ENCODE measurements at places on chromosomes 1 and 21.

GRCh38 chr1:171345536-171345935, 31.6 kb downstream of the FMO4 start:
- no peak for DNase-seq

- peak; percentile 47 for DNase-seq
Observed at GRCh38 chr1:209190591-209191261, 392.8 kb upstream of the CAMK1G start.

DNA sequence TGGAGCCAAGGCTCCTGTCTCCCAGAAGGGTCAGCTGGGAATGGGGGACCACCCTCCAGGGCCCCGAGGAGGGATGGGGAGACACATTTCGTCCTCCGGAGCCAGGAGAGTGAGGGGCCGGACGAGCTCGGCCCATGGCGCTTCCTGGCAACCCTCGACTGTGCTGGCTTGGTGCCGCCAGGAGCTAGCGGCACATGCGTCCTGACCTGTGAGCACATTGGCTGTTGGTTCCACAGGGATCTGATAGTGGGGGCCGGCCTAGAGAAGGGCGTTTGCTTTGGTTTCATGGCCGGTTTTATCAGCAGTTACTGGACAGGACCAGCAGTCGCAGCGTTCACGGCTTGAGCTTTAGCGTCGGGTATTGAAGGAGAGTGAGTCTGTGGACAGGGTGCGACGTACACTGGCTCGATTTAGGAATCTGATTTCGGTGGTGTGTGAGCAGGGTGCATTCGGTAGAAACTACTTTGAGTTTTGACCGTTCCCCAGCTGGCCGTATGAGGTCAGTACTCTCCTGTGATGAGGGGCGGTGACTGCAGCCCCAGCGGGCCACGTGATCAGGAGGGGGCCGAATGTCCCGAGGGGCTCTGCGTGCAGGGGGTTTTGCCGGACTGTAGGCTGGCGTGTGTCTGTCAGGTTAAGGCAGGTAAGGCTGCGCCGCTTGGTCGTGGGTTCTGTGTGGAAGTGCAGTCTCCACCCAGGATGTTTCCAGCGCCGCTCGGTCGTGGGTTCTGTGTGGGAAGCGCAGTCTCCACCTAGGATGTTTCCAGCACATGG, 18.7 kb downstream of the FAAP20 start:
- DNase-seq = no peak

- peak; percentile 23 for DNase-seq
Observed at GRCh38 chr1:51299185-51299885, 31.0 kb downstream of the TTC39A start.

- no peak for DNase-seq
Observed at GRCh38 chr1:8477983-8478362, 160.1 kb downstream of the SLC45A1 start.

GRCh38 chr1:226628612-226629155, 80.1 kb downstream of the STUM start:
- peak; percentile 46 for DNase-seq

GRCh38 chr1:32619701-32620485, 30.5 kb downstream of the ZBTB8OS start:
- DNase-seq = no peak

DNA sequence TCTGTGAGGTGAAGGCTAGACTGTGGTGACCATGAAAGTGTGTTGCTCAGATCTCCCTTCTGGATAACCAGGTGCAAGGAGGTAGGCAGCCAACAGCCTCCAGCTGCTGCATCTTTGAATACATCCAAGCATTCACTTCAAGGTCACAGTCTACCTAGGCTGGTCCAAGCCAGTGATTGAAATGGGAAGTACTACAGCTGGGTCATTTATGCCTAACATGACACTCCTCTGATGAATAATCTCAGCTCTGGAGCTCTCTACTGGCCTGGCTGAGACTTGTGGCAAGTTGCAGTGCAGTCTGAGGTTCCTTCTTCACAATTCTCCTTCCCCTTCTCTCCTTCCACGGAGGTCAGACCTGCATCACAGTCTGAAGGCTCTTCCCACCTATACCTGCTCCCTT, 35.0 kb upstream of the ARHGAP29 start:
- no peak for DNase-seq

GRCh38 chr21:22630953-22631465, 1632.8 kb downstream of the NCAM2 start:
- no peak for DNase-seq

GRCh38 chr1:33562563-33562962, 90.1 kb downstream of the ZSCAN20 start:
- DNase-seq = no peak

DNA sequence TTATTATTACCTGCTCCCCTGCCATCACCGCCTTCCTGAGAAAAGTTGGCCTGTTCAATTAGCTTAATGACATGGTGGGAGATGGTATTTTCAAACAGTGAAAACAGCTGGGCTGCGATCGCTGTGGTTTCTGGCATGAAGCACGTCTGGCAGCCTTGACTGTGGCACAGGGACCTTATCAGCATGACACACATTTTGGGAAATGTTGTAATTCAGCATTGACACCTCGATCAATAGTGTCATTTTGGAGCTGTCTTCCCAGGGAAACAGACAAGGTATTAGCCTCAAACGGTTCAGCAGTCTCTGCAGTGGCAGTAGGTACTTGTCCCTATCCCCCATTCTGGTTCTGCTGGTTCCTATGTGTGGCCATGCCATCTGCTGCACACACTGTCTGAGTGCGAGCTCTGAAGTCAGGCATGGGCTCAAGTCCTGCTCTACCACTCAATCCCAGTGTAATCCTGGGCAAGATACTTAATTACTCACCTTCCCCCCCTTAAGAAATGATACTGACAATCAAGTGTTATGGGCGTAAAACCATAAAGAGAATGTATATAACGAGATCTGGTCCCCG, 154.5 kb upstream of the KCND3 start:
- DNase-seq = no peak

GRCh38 chr21:25562660-25563059, 44.6 kb downstream of the MRPL39 start:
- no peak for DNase-seq

GRCh38 chr21:15620892-15621291, 108.9 kb upstream of the USP25 start:
- DNase-seq = no peak

DNA sequence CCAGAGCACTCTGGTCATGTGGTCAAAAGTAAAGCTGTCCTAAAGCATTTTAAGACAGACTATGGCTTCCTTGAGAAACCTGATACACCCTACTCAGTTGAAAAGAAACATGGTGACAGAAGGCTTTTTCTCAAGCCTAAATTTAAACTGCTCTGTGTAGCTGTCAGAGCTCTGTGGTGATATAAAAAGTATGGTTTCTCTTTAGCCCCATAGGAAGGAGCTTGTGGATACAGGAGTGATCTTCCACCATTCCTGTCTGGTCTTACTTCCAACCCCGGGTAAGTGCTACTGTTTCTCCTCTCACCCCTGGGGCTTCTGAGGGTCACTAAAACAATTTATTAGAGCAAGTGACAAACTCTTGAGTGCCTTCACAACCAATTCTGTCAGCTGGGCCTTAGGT, 8.5 kb downstream of the TP53BP2 start:
- no peak for DNase-seq

DNA sequence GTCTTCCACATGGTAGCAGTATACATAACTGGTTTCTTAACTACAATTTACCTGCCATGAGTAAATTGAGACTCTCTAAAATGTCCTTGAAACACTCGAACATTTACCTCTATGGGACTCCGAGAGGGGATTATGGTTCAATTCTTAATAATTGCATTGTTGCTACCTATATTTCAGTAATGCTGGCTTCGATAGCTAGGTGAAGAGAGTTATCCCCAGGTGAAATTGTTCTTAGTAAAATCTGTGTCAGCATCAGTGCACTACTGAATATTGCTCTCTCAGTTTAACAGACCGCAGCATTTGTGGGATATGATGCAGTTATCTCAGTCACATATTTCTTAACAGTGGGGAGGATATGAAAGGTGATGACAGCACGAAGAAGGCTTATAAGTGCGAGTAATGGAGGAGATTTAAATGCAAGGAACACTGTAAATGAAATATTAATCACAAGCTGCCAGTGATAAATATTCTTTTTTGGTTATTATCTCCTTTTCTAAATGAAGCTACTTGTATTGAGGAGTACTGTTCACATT, 801.9 kb downstream of the BRINP3 start:
- DNase-seq = no peak

DNA sequence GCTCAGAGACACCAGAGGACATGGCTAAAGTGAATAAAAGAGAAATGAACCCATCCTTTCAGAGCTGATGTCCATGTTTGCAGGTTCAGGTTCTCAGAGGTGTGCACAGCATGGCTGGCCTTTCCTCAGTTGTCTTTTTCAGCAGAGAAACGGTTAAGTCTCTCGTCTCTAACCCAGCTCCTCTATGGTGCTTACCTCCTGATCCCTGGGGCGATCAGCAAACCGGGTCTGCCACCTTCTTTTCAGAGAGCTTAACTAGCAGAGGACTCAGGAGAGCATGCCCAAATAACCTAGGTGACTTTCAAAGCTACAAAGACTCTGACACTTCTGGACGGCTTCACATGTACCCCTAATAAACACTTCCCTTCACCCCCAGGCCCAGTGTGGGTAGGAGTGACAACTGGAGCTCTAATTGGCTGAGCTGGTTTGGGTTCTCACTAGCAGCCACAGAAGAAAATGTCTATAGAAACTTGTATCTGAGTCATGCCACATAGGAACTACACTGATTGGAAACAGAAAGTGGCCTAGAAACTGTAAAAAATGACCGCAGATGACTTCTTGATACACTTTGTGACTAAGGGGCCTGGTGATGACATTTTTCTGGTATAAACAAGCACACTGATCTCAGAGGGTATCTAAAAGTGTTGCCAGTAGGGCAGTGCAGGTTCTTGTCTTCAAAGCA, at the start of gene AIM2:
AIM2 (minus strand) TSS at position 329 of the 682 bp plus-strand sequence. CDS start 3,267 bp downstream, outside the sequence.
- no peak for DNase-seq

- DNase-seq = no peak
Observed at GRCh38 chr1:59329412-59330053, 32.6 kb downstream of the FGGY start.

DNA sequence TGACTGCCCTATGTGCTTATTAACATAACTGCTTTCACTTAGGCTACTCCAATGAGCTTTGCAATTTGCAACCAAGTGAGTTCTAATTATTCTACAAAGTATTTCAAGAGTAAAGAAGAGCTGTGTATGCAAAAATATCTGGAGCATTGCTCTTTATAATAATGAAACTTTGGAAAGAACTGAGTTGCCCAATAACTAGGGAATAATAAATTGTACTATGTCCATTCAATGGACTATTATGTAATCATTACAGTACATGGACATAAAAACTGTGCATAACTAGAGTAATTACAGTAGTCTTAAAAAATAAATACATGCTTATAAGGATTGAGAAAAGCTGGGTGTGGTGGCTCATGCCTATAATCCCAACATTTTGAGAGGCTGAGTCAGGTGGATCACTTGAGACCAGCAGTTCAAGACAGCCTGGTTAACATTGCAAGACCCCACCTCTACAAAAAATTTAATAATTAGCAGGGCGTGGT, 70.3 kb upstream of the JAK1 start:
- DNase-seq = no peak

- no peak for DNase-seq
Observed at GRCh38 chr1:89844241-89844807, 23.5 kb downstream of the LRRC8D start.

GRCh38 chr1:54645806-54646676, 4.5 kb downstream of the MROH7 start:
- no peak for DNase-seq

DNA sequence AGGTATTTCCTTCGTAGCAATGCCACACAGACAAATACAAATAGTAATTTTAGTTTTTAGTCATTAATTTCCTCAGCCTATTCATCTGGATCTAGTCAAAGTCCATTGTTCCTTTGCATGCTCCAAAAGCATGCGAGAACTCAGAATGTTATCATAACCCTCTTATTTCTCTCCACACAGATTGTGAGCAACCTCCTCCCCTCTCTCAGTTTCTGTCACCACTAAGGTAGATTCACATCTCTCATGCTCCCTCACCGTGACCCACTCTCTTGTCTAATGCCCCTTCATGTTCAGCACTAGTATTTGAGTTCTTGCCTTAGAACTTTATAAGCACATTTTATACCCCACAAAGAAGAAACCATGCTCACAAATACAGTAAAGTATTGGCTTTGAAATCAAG, 582.4 kb downstream of the PLA2G4A start:
- no peak for DNase-seq

GRCh38 chr1:20280341-20280740, 10.3 kb upstream of the VWA5B1 start:
- no peak for DNase-seq

DNA sequence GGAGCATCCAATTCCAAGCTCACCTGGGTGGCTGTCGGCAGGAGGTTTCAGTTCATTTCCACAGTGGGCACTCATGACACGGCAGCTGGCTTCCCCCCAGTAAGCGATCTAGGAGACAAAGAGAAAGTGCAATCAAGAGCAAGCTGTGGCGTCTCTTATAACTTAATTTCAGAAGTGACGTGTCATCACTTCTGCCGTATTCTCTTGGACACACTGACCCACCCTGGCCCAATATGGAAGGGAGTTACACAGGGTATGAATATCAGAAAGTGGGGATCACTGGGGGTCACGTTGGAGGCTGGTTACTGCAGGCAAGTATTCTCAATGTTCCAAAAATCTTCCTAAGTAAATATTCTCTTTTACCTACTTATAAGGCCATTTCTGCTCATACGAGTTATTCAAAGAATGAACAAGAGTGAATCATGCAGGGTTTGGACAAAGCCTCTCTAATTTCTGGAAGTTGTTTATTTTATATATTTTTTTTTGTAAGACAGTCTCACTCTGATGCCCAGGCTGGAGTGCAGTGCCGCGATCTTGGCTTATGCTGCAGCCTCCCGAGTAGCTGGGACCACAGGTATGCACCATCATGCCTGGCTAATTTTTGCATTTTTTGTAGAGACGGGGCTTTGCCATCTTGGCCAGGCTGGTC, 46.5 kb upstream of the GREM2 start:
- DNase-seq = no peak

DNA sequence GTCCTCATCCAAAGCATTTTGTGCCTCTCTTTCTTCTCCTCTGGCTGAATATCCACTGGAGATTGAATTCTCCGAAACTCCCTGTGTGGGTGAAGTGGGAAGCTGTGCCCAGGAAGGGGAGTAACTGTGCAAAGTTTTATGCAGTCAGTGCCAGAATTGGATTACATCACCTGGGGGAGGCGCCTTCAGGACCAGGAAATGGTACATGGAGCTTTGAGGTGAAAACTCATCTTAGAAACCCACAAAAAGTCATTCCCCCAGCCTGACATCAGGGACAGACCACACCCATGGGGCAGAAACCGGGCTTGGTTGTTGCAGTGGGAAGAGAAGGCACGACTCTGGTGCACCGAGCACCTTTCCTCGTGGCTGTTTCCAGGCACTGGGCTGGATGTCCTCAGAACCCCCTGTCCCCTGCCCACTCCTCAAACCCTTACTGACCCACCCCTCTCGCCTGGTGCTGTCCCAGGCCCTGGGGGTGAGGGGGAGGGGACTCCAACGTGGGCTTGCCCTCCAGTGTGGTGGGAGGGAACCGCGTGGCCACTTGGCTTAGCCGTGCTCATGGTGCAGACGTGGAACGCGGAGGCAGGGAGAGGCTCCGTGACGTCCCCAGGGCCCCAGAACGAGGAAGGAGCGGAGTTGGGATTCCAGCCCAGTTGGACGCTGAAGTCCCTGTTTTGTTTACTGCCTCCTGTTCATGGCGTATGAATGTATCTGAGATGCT, 15.7 kb downstream of the TFF3 start:
- no peak for DNase-seq

GRCh38 chr1:247357781-247358211, 26.1 kb upstream of the ZNF496 start:
- DNase-seq = no peak

- no peak for DNase-seq
Observed at GRCh38 chr1:154330669-154331068, 5.3 kb downstream of the ATP8B2 start.

- DNase-seq = no peak
Observed at GRCh38 chr1:208557723-208558094, 313.5 kb upstream of the PLXNA2 start.

All from left hindlimb (tissue), 1 donor.